DMS79 (cell line): ENCODE measurements at places on chromosomes 16 and 17.

- no peak for DNase-seq
These were observed 19.2 kb downstream of the LITAFD start for GRCh38 chr16:8901320-8901861.

DNA sequence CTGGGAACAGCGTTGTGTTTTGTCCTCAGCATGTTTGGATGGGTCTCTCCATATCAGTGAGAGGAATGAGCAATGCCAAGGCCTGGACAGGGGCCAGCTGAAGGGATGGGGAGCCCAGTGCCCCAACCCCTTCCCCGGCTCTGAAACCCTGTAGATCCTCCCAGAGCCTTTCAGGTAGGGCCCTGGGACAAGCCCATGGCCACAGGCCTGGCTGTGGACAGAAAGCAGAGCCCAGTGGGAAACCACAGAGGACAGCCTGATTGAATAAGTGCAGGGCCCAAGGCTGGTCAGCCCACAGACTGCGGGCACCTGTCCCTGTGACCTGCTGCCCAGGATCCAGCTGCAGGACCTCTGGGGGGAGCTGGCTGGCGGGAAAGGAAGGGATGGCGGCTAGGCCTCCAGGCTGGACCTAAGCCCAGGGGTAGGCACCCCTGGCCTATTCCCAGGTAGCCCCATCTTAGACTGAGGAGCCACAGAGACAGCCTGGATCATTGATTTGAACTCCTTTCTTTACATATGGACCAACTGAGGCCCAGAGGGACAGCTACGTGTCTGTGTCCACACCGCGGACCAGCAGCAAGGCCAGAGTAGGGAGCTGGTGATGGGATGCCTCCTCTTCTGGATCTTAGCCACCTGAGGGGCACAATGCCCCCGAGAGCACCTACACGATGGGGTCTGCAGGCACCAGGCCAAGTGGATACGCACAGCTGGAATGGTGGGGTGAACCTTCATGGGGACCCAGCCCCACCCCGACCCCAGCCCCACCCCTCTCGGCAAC lies 1.3 kb downstream of the CCDC102A start:
- DNase-seq = no peak

DNA sequence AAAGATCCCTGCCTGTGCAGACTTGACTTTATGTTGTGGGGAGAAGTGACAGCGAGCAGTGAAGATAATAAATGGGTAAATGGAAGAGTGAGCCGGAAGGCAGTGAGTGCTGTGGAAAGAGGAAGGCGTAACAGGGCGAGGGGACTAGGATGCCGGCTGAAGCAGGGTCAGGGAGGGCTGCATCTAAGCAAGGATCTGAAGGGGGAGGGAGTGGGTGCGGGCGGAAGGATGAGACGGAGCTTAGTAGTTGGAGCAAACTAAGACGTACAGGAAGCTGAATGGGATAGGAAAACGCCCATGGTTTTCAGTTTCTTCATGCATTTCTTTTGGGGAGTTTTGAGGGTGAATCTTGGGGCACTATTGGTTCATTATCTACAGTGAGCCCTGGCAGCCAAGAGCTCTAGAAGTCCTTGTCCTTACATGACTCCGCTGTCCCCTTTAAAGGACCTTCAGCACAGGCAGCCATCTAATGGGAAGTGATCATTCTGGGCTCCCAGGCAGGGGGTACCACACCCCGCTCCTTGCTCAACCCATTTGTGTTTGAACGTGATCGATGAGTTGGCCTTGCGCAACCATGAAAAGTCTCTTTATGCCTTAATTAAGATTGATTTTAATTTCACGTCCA lies 10.4 kb upstream of the NAT9 start:
- DNase-seq = no peak

GRCh38 chr16:81516478-81517149 lies 72.0 kb downstream of the CMIP start:
- DNase-seq = no peak

DNA sequence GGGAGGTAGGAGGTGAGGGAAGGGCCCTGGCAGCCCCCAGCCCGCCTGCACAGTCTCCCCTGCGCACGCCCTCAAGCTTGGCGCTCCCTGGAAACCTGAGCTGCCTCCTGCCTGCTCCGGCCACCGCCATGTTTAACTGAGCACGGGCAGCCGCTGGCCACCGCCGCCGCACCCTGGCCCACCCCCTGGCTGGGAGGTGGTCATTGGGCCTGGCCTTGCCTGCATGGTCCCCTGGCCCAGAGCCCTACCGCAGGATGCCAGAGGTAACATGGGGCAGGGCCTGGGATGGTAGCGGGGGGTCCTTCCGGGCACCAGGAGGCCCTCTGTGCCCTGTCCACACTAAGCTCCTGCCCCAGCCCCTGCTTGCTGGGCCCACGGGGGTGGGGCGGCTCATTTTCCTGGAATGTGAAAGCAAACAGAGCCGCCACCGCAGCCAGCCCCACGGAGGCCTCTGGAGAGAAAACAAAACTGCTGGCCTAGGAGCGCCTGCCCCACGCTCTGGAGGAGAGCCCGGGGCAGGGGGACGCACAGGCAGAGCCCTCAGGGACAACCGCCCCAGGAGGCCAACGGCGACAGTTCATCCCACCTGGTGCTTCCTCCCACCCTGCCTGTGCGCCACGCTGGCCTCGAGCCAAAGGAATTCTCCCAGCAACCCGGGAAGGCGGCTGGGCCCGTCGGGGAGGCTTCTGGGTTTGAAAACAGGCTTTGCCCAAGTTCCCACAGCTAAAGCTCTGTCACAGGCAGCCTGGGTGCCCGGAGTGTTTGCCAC lies 8.9 kb downstream of the NHERF2 start:
- DNase-seq = no peak
